ENCODE measurements at places on chromosomes 13 and 19.

- DNase-seq: no peak
Measured at GRCh38 chr19:29872224-29872731, 60.5 kb downstream of the CCNE1 start.

GRCh38 chr13:99892196-99892613 lies 79.4 kb downstream of the ZIC5 start:
- no peak for DNase-seq

DNA sequence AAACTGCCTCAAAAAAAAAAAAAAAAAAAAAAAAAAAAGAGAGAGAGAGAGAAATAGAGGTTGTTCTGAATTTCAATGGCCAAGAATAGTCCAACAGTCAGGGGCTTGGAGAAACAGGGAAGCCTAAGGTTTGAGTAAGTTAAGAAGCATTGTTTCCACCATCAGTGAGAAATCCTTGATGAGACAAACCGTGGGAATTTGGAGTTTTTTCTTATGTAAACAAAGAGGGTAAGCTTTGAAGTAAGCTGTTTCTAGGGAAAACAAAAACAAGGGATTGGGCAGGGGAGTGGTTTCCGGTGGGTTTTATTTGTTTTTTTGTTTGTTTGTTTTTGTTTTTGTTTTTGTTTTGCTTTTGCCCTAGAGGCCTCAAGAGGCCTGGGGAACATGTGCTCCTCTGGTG lies 11.2 kb upstream of the ERVV-1 start:
- no peak for DNase-seq

GRCh38 chr13:25065974-25066770 lies 29.8 kb upstream of the PABPC3 start:
- DNase-seq: no peak

DNA sequence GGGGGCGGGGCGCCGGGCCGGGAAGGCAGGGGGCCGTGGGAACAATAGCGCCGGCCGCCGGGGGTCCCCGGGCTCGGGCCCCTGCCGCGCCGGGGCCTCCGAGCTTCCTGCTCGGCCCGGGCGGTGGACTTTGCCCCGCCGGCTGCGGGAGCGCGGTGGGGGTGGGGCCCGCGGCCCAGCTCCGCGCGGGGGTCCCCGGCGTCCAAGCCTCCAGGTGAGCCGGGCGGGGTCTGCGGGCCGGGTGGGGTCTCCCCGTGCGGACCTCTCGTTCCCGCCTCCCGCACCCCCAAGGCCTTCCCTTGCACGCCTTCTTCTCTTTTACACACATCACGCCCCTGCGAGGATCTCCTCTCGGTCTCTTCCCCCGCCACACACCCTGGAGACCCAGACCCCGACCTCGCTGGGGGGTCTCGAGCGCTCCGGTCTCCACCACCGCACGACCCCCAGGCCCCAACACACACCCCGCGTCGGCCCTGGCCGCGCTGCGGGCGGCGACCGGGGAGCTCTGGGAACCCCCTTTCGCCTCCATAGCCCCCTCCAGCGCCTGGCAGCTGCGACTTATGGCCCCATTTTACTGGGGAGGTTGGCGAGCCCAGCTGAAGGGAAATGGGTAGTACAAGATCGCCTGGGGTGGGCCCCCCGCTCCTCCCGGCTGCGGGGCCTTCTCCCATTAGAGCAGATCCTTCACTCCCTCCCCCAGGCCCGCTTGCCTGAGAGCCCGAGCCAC lies 711 bp downstream of the CAMSAP3 start:
- DNase-seq: no peak

Data from SW 1271 (cell line).